ENCODE measurements at places on chromosomes 12 and 14.

DNA sequence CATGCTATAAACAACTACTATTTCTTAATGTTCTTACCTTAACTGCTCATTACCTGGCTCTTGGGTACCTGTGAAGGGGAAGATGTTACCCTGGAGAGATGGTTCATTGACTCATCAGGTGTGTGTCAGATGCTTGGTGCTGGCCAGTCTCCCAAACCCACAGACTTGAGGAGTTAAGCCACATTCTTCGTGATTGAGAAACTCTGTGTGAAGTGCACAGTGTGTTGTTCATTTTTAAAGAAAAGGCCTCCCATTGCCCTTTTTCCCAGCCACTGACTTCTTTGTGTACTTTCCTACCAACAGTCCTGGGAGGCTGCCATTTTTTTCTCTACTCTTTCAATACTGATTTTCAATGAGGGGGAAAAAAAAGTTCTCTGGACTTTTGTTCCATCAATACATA is 3.2 kb downstream of the MGST1 start:
- no peak for DNase-seq

DNA sequence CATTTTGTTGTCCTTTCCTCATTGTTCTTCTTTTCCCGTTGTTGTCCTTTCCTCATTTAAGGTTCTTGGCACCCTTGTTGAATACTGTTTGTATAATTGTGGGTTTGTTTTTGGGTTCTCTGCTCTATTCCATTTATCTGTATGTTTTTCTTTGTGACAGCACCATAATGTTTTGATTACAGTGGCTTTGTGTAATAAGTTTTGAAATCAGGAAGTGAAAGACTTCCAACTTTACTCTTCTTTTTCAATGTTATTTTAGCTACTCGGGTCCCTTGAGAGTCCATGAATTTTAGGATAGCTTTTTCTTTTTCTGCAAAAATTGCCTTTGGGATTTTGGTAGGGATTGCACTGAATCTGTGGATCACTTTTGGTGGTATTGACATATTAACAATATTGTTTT is 28.1 kb downstream of the ETNK1 start:
- DNase-seq = no peak

DNA sequence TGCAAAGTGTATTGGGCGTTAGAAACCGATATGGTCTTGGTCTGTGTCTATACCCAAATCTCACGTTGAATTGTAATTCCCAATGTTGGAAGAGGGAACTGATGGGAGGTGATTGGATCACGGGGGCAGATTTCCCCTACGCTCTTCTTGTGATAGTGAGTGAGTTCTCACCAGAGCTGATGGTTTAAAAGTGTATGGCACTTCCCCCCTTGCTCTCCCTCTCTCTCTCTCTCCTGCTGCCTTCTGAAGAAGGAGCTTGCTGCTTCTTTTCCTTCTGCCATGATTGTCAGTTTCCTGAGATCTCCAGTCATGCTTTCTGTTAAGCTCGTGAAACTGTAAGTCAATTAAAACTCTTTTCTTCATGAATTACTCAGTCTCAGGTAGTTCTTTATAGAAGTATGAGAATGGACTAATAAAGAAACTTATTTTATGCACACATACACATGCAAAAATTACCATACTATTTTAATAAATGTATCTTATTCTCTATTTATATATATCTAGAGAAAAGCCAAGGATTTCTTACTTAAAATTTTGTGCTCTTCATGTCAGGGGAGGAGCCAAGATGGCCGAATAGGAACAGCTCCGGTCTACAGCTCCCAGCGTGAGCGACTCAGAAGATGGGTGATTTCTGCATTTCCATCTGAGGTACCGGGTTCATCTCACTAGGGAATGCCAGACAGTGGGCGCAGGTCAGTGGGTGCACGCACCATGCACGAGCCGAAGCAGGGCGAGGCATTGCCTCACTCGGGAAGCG is 1891.0 kb upstream of the FLRT2 start:
- no peak for DNase-seq

DNA sequence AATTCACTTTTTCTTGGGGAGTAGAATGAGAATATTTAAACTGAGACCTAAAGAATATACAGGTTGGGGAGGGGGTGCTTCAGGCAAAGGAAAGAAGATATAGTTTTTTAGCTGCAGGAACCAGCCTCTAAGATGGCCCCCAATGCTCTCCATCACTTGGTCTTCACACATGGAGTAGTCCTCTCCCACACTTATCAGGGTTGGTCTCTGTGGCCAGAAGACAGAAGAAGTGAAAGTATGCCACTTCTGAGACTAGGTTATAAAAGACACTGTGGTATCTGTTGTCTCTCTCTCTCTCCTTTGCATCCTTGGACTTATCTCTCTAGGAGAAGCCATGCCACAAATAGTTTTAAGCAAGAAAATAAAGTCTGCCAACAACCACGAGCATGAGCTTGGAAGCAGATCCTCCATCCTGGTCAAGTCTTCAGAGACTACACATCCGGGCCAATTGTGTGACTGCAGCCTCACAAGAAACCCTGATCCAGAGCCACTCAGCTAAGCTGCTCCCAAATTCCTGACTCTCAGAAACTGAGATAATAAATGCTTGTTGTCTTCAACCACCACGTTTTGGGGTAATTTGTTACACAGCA is 18.0 kb downstream of the PUS7L start:
- DNase-seq = no peak

- no peak for DNase-seq
Observed at GRCh38 chr14:53814392-53814791, 142.2 kb downstream of the BMP4 start.

GRCh38 chr12:2092890-2093289 is 40.1 kb downstream of the CACNA1C start:
- peak; percentile 33 for DNase-seq

DNA sequence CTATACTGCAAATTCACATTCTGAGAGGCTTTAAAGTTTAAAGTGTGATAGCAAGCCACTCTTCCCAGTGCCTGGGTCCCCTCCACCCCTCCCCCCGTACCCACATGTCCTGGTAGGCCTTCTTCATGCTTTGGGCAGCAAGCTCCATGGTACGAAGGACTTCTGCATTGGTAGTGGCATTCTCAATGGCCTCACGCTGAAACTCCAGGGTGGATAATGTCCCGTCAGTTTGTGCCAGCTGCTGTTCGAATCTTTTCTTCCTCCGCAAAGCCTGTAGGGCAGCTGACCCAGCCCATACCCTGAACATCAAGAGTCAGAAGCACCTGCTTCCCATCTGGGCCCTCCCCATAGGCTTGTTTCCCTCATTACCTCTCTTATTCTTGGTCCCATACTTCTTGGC is 2.0 kb downstream of the CHMP4A start:
- DNase-seq = no peak

- no peak for DNase-seq
Observed at GRCh38 chr14:78737116-78737515, 566.9 kb downstream of the NRXN3 start.

- no peak for DNase-seq
Observed at GRCh38 chr14:50835280-50835679, 4.3 kb upstream of the NIN start.

DNA sequence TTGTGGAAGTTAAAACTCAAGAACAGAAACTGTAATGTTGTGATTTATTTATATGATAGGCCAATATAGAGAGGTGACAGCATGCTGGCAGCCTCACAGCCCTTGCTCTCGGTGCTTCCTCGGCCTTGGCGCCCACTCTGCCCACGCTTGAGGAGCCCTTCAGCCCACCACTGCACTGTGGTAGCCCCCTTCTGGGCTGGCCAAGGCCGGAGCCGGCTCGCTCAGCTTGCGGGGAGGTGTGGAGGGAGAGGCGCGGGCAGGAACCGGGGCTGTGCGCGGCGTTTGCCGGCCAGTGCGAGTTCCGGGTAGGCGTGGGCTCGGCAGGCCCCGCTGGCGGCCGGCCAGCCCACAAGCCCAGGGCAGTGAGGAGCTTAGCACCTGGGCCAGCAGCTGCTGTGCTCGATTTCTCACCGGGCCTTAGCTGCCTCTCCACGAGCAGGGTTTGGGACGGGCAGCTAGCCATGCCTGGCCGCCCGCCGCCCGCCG is 65.8 kb upstream of the SLC8A3 start:
- no peak for DNase-seq

DNA sequence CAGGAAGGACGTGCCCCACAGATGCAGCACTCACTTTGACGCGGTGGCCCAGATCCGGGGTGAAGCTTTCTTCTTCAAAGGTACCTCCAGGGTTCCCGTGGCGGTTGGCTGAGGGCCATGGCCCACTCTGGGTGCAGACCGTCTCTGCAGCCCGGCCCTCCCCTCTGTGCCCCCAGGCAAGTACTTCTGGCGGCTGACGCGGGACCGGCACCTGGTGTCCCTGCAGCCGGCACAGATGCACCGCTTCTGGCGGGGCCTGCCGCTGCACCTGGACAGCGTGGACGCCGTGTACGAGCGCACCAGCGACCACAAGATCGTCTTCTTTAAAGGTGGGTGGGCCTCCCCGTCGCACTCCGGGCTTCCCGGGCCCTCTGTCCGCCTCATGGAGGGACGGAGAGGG is 16.9 kb downstream of the MMP17 start:
- DNase-seq = no peak

DNA sequence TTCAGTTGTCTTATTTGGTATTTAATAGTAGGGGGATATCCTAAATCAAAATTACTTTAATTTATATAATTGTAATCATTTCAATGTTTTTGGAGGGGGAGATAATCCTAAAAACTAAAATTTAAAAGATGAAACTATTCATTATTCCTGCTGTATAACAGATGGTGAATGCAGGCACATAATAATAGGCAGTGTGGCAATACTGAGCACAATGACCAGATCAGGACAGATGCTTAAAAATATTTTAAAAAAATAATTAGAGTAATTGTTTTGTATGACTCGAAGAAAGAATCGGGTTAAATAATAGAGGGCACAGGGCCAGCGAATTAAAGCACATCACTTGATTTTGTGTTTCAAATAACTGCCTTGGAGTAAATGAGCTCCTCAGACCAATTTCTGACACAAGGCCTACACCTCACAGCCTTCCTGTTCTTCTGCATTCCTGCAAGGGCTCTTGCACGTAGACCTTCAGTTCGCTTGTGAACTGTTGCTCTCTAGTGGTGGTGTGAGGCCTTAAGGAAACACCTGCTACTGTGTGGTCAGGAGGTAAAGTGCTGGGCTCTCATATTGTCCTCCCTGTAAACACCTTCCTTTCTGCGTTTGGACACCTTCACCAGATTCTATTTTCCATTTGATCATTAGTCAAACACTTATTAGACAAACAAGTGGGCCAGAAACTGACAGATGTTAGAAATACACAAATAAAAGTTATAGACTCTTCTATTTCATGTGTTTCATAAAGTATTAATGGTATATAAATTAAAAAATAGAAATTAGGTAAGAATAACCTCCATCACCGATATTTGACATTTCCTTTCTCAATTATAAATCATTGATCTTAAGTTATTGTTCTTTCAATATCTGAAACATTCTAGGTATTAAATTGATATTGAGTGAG is 29.3 kb upstream of the KLRF1 start:
- no peak for DNase-seq

DNA sequence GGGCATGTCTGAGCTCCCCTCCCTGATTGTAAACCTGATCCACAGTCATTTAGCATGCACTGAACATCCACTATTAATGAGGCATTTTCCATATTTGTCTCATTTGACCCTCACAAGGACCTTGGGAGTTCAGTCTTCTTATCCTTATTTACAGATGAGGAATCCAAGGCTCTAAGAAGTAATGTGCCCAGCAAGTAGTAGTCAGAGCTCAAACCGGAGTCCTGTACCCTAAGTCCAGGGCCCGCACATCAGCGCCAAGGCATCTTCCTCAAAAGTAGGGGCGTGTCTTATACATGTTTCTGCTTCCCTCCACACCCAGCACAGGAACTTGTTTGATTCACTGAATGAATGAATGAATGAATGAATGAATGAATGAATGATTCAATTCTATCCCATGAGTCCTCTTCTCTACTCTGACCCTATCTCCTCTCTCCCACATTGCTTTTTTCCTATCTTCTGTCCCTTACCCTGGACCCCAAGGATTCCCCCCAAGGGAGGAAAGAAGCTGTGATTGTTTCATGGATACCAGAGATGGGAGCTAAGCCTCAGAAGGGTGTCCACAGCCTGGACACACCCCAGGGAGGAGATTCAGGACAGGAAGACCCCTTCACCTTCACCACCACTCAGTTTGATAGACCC is 21.8 kb upstream of the KRT8 start:
- DNase-seq = no peak

DNA sequence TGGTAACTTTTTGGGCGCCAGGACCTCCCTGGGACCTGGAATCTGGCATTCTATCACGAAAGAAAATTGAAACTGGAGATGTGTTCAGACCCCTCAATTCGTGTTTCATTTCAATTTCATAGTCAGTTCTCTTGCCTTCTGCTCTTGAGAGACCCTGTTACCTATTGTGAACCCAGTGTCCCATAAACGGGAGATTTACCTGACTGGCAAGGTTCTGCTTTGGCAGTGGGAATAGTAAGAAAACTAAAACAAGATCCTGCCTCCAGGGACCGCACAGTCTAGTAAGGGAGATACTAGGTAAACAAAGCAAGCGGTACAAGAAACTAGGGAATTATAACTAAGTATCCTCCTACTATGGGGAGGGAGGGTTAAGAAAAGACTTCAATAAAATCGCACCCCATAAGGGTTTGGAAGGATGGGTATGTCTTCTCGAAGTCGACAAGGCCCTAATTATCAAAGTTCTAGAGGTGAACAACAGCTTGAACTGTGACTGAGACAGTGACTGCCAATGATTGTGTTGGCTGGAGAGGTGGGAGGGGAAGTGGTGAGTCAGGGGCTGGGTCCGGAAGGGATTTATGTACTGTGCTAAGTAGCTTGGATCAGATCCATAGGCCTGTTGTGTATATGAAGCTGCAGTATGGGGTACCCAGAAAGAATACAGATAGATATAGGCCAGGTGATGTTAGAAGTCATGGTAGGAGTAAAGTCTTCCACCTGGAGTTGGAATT is 754 bp downstream of the ACSS3 start:
- DNase-seq = no peak

GRCh38 chr12:54419088-54419887 is at the start of gene ITGA5:
TSS of gene ITGA5 (minus strand) at chr12:54419266. CDS start at chr12:54419198, 68 bp downstream.
- DNase-seq = peak; percentile 64

DNA sequence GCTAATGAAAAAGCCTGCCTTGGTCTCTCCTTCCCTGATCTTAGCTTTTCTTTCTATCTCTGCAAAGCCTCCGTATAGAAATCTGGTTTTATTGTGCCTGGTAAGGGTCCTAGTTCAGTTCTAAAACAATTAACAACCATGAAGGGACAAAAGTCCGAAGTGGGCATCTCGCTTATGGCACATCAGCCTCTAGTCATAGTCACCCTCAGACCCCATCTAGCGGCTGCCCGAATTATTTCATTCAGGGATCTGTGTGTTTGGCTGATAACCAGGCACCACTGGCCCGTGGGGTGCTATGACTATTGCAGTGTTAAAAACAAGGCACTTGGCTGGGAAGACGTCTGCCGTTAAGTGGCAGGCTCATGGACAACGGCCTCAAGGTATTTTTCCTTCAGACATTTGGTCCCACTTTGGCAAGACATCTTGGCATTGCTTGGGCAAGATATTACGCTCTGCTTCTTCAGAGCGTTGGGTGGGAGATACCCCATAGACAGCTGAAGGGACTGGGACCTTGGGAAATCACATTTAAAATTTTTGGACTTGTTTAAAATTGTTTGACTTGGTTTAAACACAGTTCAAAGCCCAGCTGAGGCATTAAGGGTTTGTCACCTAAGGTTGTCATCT is 87.1 kb downstream of the SINHCAF start:
- DNase-seq = peak; percentile 8

GRCh38 chr12:6205144-6205539 is 4.9 kb downstream of the CD9 start:
- DNase-seq = no peak

Measured in amniotic stem cell (primary cell).